Left renal cortex interstitium (tissue), 4 donors: ENCODE measurements at places on chromosomes 7 and 10.
A peak's percentile ranks its signal among the peaks of the same experiment; 100 is the strongest.

DNA sequence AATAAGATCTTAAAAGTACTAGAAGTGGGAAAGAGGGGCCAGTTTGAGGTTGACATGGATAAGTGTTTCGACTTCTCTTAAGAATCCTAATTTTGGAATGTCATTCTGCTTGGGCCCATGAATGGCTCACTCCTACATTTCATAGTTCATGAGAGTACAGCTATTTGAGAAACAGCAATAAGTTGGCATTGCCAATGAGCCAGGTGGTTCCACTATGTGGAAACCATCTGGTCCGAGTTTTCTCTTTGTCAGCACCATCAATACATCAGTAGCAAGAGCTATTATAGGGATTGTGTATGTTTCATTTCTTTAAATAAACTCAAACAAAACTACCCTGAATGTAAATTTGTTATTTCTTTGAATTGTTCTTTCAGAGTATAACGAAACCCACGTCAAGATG is 78.1 kb upstream of the NEBL start:
- DNase-seq: no peak

DNA sequence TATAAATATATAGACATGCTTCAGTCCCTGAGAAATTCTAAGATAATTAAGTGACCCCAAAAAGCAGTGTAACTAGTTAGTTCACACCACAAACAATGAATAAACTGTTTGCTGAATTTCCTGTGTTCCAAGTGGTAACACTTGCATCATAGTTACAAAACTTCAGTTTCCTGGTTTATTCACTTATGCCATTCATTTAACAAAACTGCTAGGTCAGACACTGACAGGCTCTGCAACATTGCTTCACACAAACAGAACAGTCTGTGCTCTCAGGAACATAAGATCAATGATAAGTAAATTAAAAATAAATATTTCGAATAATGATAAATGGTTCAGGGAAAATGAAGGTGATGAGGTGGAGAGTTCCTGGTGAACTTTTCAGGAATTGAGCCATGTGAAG is 133.3 kb upstream of the NAMPT start:
- DNase-seq: no peak

- DNase-seq: no peak
Measured at GRCh38 chr7:121795736-121796135, 77.2 kb upstream of the PTPRZ1 start.

DNA sequence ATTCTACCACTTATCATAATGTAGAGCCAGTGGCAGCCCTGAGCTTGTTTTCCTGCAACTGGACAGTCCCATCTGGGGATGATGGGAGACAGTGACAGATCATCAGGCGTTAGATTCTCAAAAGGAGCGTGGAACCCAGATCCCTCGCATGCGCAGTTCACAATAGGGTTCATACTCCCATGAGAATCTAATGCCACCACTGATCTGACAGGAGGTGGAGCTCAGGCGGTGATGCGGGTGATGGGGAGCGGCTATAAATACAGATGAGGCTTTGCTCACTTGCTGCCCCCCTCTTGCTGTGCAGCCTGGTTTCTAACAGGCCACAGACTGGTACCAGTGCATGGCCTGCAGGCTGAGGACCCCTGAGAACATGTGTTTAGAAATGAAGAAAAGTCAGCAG is 260.1 kb downstream of the CAMK1D start:
- DNase-seq: no peak

- DNase-seq: no peak
Measured at GRCh38 chr7:137404660-137405317, 61.3 kb upstream of the PTN start.

- DNase-seq: no peak
Measured at GRCh38 chr7:107856806-107857540, 34.0 kb upstream of the DLD start.

GRCh38 chr10:4334015-4334414 is 492.0 kb upstream of the AKR1E2 start:
- no peak for DNase-seq

GRCh38 chr7:828793-829561 is 3.3 kb upstream of the SUN1 start:
- DNase-seq: no peak

DNA sequence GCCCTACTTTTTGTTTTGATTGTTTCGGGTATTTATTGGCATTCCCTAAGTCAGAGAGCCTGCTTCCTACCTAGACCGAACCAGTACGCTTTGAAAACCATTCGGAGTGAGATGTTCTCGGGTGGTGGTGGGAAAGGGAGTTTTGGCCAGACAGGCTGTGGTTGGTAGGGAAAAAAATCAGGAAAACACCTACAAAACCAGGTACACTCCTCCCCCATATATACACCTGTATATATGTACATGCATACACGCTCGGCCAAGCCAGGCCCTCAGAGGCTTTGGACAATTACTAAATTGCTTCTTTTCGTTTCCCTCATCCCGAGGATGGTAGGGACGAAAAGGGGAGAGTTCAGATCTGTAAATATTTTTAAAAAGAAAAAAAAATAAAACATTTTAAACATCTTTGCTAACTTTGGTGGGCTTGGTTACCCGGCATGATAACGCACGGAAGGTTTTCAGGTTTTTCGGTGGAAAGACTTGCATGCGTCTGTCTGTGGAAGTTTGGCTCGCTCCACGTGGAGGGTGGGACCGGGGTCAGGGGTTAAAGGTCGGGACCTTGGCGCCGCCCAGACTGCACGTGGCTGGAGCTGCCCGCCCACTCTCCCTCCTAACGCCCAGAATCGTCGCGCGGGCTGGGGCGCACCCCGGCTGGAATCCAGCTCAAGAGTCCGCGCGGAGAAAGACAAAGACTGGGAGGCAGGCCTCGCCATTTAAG is 2.5 kb downstream of the HMX2 start:
- DNase-seq: no peak

DNA sequence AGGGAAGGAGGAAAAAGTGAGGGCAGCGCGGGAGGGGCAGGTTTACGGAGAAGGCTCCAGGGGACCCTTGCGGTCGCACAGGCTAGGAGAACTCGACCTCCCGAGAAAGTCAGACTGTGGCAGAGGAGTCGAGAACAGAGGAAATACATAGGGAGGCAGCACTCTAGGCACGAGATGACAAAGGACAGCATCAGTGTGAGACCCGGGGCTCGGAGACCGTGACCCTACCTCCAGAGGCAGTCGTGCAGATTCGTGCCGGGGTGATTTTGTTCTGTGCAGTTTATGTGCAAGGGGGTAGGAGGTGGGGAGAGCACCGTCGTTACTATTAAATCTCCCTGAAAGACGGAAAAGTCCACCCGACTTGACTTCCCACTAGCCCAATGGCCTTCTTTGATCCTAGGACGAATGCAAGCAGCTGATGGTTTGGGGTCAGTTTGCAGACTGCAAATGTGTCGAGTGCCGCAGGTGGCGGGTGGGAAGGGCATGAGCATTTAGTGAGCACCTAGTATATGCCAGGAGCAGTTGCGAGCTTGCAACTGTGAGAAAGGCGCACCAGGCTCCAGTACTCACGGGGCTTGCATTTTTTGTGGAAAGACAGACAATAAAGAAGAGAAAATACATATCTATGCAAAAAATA is 674 bp upstream of the OSBPL3 start:
- no peak for DNase-seq

- DNase-seq: no peak
Measured at GRCh38 chr7:148149730-148150129, 440.8 kb upstream of the C7orf33 start.

DNA sequence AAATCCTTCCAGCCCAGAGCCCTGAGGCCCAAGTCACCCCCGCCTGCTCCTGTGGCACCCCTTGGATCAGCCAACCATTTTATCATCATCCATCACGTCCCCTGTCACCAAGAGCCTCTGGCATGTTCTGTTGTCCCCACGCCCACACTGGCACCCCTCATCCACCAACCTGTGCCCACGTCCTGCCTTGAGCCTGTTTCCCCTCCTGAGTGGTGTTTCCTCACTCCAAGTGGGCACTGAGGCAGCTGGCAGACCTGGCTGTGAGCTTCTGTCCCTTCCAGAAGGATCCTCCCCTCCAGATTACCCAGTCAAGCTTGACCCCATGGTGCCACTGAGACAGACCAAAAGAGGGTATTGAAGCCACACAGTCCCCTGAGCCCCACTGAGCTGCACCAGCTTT is 71.4 kb upstream of the ANTXRL start:
- DNase-seq: no peak

DNA sequence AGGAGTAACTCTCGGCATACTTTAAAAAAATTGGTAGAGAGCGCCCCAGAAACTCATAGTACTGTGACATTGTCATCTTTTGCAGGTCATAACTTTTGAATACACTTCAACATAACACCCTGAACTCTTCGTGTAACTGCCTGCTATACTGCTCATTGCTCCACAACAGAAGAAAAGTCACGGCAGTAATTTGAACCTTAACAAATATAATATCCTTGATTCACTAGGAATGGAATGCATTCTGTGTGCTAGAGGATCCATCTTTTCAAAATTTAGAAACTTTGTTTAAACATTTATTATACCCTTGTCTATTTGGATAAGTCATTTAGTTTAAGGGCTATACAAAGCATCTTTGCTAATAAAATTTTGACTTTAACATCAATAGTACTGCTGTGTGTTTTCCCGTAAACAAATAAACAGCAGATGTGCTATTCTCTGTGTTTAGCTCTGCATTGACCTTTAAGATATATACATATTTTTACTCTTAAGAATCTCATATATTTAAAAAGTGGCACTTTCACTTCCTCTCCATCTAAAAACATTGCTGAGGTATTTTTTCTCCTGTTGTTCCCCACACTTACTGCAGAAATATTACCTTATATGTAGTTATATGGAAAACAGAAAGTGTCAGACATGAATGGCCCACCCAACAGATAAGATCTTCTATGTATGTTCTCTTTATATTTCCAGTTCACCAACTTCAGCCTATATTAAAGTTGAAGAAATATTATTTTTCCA is 217.6 kb upstream of the TMEM229A start:
- DNase-seq: no peak

GRCh38 chr7:43625453-43625852 is 42.5 kb downstream of the STK17A start:
- no peak for DNase-seq

- no peak for DNase-seq
Measured at GRCh38 chr10:63430091-63430998, 35.4 kb downstream of the JMJD1C start.

- no peak for DNase-seq
Measured at GRCh38 chr7:72753781-72754180, 74.2 kb downstream of the TYW1B start.

GRCh38 chr10:84140036-84140379 is 699 bp downstream of the GHITM start:
- no peak for DNase-seq

DNA sequence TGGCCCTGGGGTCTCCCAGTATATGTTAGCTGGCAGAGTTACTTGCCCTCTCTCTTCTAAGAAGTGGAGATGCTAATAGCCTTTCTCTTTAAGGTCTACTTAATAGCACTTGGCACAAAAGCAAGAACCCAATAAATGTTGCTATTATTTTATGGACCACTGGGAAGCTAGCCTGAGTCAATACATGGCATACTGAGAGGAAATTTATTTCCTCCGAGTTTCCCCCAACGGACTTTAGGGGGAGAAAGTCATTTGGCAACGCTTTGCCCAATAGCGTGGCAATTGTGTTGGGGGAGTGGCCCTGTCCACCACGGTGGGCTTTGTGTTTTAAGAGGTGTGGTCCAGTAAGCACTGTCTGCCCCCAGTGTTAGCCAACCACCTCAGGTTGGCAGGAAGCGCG is 87.4 kb upstream of the SMNDC1 start:
- no peak for DNase-seq

GRCh38 chr7:30177965-30178364 is 43.2 kb downstream of the MTURN start:
- no peak for DNase-seq

DNA sequence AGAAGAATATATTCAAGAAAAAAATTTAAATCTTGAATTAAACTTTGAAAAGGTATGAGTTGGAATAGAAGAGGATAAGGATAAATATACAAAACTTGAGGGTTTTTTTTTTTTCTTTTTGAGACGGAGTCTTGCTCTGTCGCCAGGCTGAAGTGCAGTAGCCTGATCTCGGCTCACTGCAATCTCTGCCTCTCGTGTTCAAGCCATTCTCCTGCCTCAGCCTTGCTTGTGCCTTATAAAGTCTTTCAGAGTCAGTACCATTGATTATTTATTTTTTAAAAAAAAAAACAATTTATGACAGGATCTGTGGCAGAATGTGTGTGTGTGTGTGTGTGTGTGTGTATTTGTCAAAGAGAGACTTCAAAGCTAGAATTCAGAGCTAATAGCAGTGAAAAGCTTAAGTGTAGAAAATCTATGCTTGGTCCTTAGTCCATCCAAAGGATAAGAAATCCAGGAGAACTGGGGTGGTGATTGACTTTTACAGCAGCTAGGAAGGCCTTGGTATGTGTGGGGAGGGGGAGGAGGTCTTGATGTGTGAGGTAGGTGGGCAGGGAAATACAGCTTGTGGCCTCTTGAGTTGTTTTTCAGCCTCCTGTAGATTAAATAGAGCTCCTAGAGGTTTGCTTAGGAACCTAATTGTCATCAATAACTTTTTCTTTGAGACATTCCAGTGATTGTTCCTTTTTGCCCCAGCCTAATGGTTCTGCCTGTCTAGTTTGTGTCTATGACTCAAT is 2.4 kb downstream of the HECTD2 start:
- DNase-seq: no peak

DNA sequence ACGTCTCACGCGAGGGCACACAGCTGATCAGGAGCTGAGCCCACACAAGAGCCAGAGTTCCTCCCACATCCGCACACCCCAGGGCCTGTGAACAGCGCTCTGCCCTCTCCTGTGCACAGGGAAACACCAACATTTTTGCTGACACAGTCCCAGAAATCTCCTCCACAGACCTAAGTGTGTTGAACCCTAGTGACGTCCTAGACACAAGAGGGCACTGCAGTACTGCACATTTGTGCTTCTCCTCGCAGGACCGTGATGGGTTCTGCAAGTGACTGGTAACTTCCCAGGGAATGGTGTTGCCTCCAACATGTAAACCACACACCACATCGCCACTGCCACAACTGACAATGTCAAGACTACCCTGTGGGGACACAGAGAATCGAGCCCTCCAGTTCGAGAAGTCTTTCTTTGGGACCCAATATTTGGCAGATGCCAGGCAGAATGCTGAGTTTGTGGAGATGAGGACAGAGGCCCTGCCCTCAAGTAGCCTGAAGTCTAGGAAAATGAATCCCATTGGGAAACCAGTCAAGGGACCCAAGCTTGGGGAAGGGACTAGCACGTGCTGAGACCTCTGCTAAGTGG is 170.3 kb downstream of the PAXIP1 start:
- DNase-seq: peak; percentile 11

- no peak for DNase-seq
Measured at GRCh38 chr7:45253368-45253767, 95.8 kb downstream of the RAMP3 start.

- DNase-seq: no peak
Measured at GRCh38 chr7:145478541-145478940, 638.1 kb upstream of the CNTNAP2 start.

DNA sequence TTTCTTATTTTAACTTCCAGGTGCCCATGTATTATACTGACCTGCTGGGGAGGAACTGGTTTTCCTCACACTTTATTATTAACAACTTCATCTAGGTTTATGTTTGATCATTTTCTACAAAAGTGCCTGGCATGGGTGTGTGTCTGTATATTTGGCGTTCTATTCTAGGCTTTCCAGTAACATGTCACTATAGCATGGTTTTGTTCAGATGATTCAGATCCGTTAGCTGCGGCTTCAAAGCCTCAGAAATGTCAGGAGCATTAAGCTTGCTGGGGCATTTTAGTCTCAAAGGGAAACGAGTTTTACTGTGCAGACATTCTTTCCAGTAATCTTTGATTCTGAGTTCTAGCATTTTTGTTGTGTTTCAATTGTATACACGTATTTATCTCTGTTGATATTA is 2.3 kb downstream of the INPP5A start:
- DNase-seq: no peak

- DNase-seq: no peak
Measured at GRCh38 chr7:86733783-86734182, 90.1 kb downstream of the GRM3 start.

GRCh38 chr7:128963327-128963757 is 25.6 kb downstream of the IRF5 start:
- no peak for DNase-seq
